ENCODE measurements at places on chromosomes 4 and X. TPM values are rescaled to one million over a fixed set of nuclear protein-coding genes. Genes with fewer than 3 reads are reported as not detected.

The GAGE2A gene
- not detected for total RNA-seq

The TLL1 gene
- 0.16 TPM for total RNA-seq

The RAB41 gene
- total RNA-seq: not detected

The MAP3K15 gene
- not detected for total RNA-seq

The IRS4 gene
- not detected for total RNA-seq
